LHCN-M2 (cell line): ENCODE measurements at places on chromosomes 1 and 21.

DNA sequence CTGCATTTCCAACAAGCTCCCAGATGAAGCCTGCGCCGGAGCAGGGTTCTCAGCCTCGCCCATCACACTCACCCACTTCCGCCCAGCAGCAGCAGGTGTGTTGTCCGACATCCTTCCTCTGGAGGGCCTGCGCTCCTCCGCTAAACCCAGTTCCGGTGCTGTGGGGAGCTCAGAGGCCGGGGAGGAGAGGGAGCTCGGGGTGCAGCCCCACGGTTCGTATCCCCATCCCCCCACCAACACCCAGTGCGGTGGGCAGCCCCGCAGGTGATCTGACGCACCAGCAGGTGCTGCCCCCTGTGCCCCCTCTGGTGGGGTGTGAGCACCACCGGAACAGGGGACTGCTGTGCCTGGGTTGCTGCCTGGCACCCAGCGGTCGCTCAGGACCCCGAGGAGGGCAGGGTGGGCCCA, 3.4 kb upstream of the PEX10 start:
- DNase-seq: no peak

- DNase-seq: peak; percentile 24
These were observed 58.7 kb downstream of the ALG14 start for GRCh38 chr1:95013950-95014574.

DNA sequence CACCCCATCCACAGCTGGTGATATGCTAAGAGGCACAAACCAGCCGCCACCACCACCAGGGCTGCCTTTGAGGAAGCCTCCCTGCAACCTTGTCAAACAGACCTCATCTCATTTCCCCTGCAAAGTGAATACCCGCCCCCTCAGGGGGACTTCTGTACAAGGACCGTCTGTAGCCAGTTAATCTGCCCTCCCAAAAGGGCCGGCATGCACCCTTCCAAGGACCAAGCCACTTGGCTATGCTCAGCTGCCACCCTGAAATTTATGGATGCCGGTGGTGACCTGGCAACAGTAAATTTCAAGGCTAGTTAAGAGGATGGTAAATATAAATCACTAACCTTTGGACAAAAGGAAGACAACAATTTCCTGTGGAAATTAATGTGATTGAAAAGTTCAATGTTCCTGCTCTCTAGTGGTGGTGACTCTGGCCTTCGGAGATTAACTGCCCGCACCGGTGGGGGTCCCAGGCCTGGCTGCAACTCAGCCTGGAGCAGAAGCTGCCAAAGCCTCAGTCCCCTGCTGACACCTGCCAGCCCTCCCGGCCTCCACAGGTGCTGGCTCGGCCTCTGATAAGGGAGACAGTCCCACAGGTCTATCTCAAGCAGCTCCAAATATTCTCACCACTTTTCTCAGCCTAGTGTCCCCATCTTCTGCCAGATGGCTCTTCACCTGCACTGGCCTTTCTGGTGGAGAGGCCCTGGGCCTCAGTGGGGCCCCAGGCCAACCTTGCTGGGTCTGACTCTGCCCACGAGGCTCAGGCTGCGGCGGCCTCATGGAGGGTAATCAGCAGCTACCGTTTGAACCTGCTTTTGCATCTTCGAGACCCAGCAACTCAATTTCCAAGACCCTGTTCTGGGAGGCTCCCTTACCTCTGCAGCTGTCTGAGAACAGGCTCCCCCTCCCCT, 12.2 kb downstream of the TMEM53 start:
- no peak for DNase-seq

DNA sequence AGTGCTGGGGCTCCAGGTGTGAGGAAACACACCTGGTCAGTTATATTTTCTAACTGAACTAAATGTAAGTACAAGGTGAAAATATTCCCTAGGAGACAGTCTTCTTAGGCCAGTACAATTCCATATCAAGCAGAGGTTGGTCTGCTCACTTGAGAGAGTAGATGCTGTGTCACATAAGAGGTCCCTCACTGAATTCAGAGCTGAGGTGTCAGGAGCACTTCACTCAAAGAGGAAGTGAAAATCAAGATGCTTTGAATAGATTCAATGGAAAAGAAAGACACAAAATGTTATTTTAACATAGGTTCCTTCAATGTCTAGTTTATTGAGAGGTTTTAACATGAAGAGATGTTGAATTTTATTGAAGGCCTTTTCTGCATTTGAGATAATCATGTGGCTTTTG, 4.3 kb upstream of the FCRL3 start:
- DNase-seq: no peak

DNA sequence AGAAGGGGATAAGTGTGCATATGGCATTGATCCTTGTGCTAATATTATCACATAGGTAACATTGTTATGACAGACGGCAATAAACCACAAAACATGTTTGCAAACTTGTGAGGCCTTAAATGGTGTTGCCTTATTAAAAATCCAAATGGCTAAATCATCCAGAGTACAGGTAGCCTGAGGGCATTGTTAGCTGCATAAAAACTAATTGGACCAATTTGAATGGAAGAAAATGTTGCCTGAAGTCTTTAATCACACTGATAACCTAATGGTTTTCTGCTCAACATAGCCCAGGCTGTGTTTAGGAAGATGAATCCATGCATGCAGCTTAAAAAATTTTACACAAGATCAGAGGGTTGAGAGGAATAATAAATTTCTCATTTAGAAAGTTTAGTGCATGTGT, 19.4 kb upstream of the LRRC53 start:
- no peak for DNase-seq

DNA sequence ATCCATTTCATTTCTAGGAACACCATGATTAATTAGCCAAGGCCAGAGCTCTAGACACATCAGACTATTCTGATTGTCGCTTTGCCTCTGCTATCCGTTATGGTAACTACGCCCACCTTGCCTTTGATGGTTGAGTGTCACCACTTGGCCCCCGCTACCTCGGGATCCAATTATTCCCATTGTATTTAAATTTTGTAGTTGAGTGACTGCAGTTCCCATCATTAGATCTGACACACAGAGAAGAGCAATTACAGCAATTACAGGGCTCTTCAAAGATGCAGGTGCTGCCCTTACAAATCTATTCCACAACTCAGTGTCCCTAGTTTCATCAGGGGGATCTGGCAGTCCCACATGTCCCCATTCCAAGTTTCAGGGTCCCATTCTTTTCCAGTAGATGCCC, 44.9 kb upstream of the ABCA4 start:
- DNase-seq: no peak

GRCh38 chr1:200426196-200426595, 16.4 kb upstream of the ZNF281 start:
- DNase-seq: no peak

DNA sequence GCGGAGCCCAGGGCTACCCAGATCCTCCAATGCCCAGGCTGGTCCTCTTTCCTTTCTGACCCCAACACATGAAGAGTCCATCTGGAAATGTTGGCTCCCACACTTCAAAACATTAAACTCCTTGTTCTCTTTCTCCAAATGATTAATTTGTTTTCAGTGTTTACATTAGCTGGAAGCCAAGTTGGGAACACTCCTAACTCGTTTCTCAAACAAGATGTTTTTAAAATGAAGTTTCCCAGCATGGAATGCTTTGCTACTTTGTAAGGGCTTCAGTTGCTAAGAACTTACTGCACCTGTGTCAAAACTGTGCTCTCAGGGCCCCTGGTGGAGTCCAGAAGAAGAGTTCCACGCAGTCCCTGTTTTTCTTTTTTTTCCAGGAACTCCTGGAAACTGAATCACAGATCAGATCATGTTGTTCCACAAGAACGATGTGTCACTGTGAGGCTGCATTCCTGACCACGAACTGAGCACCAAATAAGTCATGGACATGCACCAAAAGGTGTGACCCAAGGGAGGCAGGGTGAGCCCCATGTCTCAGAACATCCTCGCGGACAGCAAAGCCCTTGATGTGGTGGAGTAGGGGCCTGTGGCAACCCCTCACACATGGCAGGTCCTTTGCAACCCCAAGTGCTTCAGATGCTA, 257.3 kb downstream of the KCNJ6 start:
- peak; percentile 94 for DNase-seq

- DNase-seq: no peak
These were observed 625.4 kb downstream of the PTPRC start for GRCh38 chr1:199264283-199264682.

DNA sequence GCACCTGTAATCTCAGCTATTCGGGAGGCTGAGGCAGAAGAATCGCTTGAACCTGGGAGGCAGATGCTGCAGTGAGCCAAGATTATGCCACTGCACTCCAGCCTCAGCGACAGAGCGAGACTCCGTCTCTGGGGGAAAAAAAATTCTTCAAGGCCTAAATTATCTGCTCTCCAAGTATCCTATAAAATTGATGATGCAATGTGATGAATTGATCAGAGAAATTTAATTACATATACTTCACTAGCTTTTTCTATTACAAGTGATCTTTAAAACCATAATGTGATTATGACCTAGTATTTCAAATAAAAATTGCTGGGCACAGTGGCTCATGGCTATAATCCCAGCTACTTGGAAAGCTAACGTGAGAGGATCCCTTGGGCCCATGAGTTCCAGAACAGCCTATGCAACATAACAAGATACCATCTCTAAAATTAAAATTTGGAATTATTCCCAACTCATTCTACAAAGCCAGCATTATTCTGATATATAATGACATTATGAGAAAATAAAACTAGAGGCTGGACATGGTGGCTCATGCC, 43.7 kb downstream of the ARID4B start:
- no peak for DNase-seq

- DNase-seq: no peak
These were observed 259.3 kb downstream of the HLX start for GRCh38 chr1:221138516-221138915.

- DNase-seq: no peak
These were observed 637.3 kb downstream of the MATN1 start for GRCh38 chr1:30085811-30086770.

- DNase-seq: no peak
These were observed 203.7 kb upstream of the ZC3H12A start for GRCh38 chr1:37270639-37271038.

- peak; percentile 63 for DNase-seq
These were observed 548.9 kb downstream of the NUF2 start for GRCh38 chr1:163870666-163871065.

DNA sequence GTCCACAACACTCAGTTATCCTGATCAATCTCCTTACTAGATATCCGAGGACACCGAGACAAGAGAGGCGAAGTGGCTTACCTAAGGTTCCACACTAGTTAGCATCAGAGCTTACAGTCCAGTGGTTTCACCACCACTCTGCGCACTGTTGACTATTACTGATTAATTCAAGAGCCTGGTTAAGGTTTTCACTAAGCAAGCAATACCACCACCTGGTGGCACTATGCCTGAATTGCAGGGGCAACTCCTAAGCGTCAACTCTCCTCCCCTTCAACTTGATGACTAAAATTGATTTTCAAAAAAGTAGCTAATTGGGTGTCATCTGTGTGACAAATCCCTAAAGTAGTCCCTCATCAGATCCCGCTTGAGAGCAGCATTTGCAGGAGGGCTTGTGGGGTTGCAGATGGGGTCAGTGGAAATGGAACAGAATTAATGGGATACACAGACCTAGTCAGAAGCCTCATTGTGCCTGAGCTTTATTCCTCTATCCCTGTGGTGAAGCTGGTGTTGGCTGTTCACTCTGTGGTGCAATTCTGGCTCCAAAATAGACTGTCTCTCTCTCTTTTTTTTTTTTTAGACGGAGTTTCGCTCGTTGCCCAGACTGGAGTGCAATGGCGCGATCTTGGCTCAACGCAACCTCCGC, 9.1 kb downstream of the TTC22 start:
- peak; percentile 28 for DNase-seq

GRCh38 chr1:38444311-38444710, 397.7 kb upstream of the POU3F1 start:
- DNase-seq: peak; percentile 55

- DNase-seq: no peak
These were observed 18.1 kb upstream of the ECE1 start for GRCh38 chr1:21308330-21308729.

DNA sequence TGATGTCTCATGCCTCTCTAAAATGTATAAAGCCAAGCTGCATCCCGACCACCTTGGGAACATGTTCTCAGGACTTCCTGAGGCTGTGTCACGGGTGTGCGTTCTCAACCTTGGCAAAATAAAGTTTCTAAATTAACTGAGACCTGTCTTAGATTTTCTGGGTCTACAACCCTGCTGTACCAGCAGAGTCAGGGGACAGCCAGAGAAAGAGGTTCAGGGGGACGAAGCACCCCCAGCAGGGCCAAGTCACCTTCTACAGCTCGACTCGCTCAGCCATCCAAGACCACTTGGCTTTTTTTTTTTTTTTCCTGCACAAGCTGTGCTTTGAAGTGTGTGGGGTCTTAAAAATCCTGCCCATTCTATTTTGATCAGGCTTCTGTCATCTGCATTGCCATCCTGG, 28.5 kb upstream of the PDE9A start:
- DNase-seq: no peak

DNA sequence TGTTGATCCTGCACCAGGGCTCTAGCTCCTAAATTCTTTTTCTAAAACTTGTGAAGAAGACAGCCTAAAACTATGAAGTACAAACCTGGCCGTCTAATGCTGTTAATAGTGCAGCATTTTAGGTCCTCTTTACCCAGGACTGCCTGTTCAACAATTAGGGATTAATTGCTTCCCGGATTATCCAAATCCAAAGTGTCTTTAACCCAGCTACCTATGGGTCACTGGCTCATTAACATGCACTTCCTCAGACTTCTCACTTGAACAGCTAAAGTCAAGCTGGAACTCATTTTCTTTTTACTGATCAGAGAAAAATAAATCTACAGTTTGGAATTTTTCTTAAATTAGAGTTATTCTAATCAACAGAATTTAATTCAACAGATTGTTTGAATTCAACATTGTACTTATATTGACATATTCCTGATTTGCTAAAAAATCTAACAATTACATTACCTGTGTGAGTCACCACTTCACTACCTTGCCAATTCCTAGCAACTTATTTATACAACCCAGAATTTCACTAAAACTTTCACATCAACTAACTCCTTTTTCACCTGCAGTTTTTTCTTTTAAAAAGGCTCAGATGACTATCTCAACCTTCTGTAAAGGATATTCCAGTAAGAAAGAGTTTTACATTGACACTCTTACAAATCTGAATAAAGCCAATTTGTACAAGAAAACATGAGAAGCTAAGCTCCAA, 3.3 kb downstream of the HNRNPU start:
- no peak for DNase-seq

- DNase-seq: no peak
These were observed 4.0 kb downstream of the PRELP start for GRCh38 chr1:203479646-203480045.

DNA sequence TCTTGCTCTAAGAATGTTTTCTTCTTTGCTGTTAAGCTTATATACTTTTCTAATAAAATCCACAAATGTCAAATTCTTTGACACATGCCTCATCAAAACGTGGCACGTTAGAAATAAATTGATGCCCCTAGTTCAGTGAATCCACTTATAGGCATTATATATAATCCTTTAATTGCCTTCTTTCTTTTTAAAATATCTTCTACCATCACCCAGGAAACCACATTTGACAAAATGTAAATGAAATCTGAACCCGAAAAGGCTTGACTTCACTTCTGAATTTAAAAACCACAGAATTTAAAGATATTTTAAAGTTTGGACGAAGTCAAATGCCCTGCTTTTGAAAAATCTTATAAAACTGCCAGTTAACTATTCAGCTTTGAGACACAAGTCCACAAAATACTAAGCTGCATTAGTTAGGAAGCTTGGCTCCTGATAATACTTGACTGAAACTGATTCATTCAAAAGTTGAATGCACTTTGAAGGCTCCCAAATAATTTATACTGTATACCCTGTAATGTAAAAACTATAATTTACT, 22.4 kb upstream of the KIFAP3 start:
- no peak for DNase-seq
